ENCODE measurements at places on chromosomes 4 and X.

GRCh38 chr4:22237155-22237751 is 278.6 kb downstream of the ADGRA3 start:
- DNase-seq: no peak

DNA sequence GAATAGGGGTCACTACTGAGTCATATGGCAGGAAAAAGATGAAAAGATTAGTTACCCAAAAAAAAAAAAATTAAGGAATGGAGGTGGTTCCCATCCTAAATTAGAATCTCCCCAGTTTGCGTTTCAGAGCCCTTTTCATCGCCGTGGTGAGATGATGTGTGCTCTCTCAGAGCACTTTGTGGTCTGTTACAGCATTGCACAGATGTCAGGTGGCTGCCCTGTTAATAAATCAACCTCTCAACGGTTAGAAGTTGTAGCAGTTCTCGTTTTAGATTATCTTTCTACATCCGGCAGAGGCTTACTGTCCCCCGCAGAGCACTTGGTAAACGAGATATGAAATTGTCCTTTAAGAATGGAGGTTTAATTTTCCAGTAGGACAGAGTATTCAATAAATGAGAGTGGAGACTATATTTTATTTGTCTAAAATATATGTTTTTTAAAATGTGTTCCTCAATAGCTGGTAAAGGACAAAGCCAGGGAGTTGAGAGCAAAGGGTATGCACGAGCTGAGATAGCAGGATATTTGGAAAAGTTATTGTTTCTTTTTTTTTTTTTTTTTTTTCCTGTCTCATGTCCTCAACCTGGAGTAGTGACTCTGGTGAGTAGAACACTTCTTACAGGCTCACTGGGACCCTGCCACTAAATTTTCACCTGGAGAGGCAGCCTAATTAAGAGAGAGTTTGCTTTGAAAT is 26.9 kb downstream of the AFF1 start:
- DNase-seq: no peak

GRCh38 chr4:142824368-142824767 is 21.7 kb downstream of the INPP4B start:
- no peak for DNase-seq

GRCh38 chrX:153600921-153601320 is 2.0 kb upstream of the CCNQ start:
- no peak for DNase-seq

GRCh38 chr4:139815778-139816601 is 150.4 kb downstream of the MGST2 start:
- peak; percentile 51 for DNase-seq

- no peak for DNase-seq
Observed at GRCh38 chr4:162957521-162958143, 209.1 kb downstream of the NAF1 start.

- DNase-seq: no peak
Observed at GRCh38 chr4:182842759-182843390, 74.3 kb downstream of the DCTD start.

DNA sequence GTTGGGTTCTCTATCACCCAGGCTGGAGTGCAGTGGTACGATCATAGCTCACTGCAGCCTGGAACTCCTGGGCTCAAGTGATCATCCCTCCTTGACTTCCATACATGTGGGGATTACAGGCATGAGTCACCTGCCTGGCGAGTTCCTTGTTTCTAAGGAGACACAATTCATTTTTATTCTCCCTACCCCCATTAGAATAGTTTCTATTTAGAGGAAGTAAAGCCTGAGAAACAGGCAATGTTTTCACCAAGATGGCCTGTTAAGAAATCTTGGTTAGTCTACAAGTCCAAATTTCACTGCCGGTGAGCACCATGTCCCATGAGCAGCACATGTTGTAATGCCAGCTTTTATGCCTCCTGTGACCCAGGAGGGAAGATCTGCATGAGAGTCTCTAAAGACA is 5.7 kb downstream of the CYBB start:
- DNase-seq: peak; percentile 59

- DNase-seq: no peak
Observed at GRCh38 chrX:151821226-151821625, 86.7 kb downstream of the CNGA2 start.

DNA sequence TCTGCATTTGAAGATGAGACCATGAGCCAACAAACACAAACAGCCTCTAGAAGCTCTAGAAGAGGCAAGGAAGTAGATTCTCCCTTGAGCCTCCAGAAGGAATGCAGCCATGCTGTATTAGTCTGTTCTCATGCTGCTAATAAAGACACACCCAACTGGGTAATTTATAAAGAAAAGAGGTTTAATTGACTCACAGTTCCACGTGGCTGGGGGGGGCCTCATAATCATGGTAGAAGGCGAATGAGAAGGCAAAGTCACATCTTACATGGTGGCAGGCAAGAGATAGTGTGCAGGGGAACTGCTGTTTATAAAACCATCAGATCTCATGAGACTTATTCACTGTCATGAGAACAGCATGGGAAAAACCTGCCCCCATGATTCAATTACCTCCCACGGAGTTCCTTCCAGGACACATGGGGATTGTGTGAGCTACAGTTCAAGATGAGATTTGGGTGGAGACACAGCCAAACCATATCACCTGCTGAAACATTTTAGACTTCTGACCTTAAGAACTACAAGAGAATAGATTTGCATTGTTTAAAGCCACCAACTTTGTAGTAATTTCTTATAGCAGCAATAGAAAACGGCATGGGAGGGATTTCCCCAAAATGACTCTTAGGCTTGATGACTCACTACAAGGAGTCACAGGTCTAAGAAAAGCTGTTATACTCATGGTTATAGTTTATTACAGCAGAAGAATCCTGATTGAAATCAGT is 284.4 kb upstream of the SFRP2 start:
- DNase-seq: no peak

DNA sequence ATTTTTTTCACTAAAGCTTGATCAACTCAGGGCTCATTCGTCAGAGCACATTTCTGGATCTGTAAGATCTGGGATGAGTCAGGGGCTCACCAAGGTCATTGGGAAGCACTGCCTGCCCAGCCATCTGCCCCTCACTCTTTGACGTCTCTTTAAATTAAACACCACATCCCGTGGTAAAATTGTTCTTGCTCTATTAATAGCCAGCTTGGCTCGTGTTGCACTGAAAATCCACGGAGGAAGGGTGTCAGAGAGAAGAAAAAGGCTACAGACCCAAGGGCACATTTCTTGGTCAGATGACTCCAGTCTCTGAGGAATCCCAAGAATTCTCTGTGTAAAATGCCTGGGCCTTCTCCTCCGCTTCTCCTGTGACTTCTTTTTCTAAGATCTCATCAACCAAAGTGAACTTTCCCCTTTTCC is 45.7 kb upstream of the GATB start:
- DNase-seq: no peak

GRCh38 chr4:187608001-187608421 is 387.6 kb upstream of the ZFP42 start:
- no peak for DNase-seq

- no peak for DNase-seq
Observed at GRCh38 chr4:141132709-141133145, 542 bp downstream of the RNF150 start.

GRCh38 chr4:144734522-144734921 is 88.6 kb downstream of the HHIP start:
- DNase-seq: no peak

DNA sequence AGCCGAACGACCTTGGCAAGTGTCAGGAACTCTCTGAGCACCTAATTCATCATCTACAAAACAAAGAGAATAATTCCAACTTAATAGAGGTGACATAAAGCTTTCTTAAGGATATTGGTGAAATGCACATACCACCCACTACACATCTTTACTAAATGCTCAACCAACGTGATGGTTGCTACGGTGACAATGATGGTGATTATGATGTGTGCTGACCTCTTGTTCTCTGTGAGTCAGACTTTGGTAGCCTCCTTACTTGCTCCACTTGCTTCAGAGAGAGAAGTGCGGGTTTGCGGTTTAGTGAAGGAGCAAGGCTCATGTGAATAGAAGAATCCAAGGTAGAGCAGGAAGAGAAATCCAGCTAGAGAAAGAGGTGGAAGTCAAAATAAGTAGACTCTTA is 52.8 kb upstream of the CLNK start:
- DNase-seq: no peak

- DNase-seq: no peak
Observed at GRCh38 chr4:154854362-154854761, 73.3 kb downstream of the RBM46 start.

DNA sequence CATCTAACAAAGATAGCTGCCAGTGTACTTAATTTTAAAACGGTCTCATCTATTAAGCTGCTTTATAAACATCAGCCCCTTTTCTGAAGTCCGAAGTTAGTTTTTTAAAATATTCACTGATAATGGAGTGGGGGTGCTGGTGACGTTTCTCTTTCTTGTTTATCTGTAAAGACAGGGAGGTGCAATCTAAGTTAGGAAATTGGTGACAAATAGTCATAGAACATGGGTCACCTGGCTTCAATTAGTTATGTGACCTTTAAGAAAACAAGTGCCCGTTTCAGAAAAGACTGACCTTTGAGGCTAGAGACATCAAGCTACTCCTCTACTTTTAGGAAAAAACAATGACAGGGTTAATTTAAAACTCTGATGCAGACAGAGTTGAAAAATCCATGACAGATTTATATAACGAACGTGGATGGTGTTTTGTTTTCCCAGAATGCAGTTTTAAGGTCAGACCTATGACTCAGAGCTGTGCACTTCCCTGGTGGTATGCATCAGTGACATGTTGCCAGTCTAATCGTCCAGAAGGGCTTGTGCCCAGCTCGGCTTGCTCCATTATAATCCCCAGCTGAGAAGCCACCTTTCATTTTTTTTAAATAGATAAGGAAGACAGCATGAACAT is 38.2 kb downstream of the FHL1 start:
- no peak for DNase-seq

DNA sequence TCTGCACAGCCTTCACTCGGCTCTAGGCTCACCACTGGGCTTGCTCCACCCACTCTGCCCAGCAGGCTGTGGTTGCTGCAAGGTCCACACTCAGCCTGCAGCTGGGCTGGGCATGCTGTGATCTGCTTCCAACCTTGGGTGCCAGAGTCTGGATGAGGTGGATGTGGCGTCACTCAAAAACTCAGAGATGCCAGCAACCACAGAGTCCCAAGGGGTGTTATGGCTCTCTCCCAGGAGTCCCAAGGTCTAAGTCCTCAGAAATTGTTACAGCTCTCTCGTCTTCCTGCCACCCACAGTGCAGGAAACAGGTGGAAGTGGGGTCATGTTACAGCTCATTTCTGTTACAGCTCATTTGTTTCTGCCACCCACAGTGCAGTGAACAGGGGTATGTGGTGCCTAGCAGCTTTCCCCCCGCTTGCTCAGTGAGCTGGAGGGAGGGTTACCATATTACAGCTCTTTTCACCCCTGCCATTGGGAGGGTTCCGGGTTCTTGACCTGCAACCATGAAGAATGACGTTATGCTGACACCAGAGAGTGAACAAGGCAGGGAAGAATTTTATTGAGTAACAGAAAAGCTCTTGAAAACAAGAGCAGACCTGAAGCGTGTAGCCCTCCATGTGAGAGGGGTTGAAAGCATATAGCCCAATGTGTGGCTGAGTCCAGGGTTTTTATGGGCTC is 893.9 kb downstream of the PCDH7 start:
- no peak for DNase-seq

DNA sequence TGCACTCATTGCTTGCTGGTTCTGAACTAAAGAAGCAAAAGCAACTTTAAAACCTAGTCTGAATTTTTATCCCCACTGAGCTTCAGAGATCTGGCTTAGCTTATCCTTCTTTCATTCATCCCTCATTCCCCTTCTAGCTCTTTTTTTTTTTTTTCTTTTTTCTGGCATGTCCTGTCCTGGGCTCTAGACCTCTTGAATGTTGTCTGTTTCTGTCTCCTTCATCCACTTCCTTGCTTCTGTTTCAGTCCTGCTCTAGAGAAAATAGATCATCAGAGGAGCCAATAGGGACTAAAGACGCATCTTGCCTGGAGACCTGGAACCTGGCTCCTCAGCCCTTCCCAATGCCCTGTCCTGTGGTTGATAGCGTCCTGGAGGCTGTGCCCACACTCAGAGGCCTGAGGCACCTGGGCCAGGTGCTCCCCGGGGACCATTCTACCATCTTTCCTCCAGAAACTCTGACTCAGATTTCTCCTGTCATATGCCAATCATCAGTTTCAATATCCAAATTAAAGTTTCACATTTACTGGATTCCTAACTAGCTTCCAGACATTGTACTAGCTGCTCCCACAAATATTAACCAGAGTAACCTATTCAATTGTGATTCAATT is 115.7 kb upstream of the GATB start:
- no peak for DNase-seq

- no peak for DNase-seq
Observed at GRCh38 chrX:37594755-37595382, 23.4 kb downstream of the LANCL3 start.

GRCh38 chr4:59553063-59553720 is 1646.9 kb upstream of the ADGRL3 start:
- no peak for DNase-seq
